ENCODE measurements at places on chromosomes 2 and 18.

- DNase-seq, result no peak
Observed at GRCh38 chr18:48347756-48348326, 61.3 kb downstream of the ZBTB7C start.

DNA sequence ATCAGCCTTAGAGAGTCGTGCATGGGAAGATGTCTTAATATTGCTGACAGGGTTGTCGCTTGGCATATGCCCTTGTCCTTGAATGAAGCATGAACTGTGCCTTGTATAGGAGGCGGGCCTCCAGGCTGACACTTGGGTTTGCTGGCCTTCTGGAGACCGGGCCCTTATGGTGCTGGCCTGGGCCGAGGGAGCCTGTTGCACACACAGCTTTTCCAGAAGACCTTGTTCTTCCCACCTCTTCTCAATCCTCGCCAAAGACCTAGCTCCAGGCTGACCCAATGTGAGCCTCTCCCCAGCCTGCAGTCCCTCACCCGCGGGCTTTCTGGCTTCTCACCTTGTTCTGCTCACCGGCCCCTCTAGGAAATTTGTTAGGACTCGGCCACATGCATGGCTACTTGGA lies 199.1 kb downstream of the FAM210A start:
- DNase-seq, result no peak

DNA sequence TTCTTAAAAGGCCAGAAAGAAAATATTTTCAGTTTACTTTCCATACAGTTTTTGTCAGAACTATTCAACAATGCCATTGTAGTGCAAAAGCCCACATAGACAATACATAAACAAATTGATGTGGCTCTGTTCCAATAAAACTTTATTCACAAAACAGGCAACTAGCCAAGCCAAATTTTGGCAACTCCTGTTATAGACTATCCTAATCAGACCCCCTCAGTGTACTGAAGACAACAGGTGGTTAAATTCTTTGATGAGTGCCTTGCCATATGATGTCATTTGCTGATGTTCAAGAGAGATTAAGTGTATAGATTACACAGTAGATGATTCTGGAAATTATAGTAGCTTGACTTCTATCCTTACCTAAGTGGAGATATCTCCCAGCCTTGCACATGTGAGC lies 83.4 kb downstream of the FANCL start:
- DNase-seq, result no peak

DNA sequence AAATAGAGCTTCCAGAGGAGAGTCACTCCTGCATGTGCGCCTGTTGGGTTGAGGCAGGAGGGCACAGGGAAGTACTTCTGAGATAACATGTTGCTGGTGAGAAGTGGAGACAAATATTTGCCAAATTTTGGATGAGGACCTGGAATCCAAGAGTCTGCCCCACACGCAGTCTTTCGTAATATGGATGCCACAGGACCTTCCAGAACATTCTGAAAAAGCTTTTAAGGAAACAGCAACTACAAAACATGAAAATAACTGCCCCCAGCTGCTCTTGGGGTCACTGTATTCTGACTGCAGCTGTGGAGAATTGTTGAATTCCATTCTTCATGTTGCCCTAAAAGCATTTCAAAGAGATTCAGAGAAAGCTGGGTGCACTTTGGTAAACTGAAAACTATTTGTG lies 227.5 kb downstream of the C1D start:
- DNase-seq, result no peak

DNA sequence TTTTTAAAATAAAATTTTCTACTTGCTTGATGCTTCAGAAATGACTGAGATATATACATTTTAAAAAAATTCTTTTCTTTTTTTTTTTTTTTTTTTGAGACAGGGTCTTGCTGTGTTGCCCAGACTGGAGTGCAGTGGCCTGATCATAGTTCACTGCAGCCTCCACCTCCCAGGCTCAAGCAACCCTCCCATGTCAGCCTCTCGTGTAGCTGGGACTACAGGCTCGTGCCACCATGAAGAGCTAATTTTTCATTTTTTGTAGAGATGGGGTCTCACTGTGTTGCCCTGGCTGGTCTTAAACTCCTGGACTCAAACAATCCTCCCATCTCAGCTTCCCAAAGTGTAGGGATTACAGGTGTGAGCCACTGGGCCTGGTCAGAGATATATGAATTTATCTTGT lies 12.9 kb downstream of the CYS1 start:
- no peak for DNase-seq

GRCh38 chr2:102420290-102420689 lies 2.7 kb upstream of the IL18RAP start:
- no peak for DNase-seq

- DNase-seq, result no peak
Observed at GRCh38 chr2:11024259-11024645, 112.5 kb downstream of the KCNF1 start.

GRCh38 chr2:160505256-160505655 lies 11.6 kb upstream of the RBMS1 start:
- DNase-seq, result no peak

DNA sequence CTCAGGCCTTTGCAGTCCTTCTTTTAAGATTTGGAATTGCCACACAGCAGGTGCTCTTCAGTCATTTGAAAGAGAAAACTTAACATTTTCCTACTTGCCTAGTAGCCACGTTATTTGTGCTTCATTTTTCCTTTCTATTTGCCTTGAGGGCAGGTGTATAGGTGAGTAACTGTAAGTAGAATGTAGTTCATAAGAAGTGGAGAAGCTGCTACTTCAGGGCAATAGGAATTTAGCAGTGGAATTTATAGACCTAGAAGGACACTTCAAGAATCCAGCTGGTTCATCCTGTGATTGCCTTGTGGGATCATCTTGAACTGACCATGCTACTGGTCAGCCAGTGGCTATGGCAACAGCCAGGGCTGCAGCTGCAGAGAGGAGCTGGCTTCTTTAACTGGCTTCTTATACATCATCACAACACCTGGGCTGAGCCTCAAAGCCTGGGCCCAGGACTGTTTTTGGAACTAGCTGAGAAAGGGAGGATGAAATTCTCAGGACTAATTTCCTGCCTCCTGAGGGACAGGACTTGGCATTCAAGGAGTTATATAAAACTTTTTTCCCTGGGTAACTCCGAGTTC lies 5.1 kb upstream of the LANCL1 start:
- DNase-seq, result no peak

DNA sequence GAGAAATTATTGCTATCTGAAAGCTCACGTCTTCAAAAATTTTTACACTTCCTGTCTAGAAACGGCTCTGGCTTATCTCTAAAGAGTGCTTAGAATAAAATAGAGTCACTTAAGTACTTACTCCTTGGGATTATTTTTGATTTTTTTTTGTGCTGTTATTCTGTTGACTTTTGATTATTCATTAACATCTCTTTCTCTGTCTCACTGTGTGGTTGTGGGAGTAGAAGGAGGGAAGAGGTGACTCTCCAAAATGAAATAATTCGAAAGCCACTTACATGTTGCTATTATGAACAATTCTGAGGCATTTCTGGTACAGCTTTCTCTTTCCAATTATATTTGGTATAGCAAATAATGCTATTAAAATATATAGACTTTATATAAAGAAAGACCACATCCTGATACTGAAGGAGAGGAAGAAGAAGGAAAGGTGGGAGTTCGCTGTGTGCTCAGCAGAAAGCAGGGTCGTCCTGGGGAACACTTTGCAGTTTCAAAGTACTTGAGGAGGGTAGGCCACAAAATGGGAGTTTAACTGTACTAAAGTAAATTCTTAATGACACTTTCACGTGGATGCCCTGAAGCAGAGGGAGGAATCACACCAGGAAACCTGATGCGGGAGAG lies 9.6 kb upstream of the MMADHC start:
- DNase-seq, result no peak

DNA sequence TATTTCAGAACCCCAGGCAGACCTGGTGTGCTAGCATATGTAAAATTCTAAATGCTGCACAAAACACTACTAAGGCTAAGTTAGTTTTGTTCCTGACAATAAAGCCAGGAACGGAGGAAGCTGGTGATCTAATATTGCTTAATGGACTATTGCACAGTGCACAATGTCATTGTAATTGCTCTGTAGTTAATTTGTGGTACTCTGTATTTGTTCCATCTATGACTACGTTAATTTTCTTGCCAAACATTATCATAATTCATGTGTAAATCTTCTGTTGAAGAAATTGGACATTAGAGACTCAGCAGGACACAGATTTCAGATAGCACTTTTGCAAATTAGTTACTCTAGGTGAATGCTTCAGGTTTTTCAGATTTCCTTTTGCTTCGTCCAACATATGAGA lies 232.3 kb downstream of the RIT2 start:
- peak; percentile 25 for DNase-seq

DNA sequence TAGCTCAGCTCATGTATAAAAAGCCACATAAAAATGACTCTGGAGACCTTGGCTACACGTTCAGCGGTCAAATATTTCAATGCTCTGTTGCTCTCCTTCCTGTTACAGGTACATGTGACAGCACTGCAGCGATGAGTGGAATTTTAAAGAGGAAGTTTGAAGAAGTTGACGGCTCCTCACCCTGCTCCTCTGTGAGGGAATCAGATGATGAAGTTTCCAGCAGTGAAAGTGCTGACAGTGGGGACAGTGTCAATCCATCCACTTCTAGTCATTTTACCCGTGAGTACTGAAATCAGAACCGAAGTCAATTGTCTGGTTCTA lies 125.4 kb downstream of the CSRNP3 start:
- no peak for DNase-seq

- DNase-seq, result peak; percentile 8
Observed at GRCh38 chr18:22559414-22560274, 141.9 kb upstream of the CTAGE1 start.

GRCh38 chr2:112666761-112667122 lies 21.0 kb downstream of the SLC20A1 start:
- DNase-seq, result no peak

DNA sequence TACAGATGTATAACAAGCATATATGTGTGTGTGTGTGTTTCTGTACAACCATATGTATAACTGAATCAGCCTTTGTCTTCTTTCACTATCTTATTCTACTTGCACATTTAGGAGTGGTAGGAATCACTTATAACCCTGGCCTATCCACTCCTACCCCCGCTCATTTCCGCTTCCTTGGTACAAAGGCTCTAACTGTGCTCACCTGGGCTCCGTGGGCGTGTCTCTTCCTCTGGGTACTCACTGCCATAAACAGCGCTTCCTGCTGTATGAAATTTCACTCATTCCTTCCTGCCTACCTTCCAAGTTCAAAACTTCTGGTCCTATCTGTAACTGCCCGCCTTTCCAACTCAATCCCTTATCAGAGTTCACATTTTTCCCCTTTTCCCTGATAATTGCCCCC lies 815.5 kb downstream of the EPHA4 start:
- DNase-seq, result no peak

All from NCI-H748 treated with DMSO at 0.1 percent for 48 hours (cell line).